ENCODE measurements at places on chromosomes 12 and 14. TPM values are rescaled to one million over a fixed set of nuclear protein-coding genes. Genes with fewer than 3 reads are reported as not detected.
A peak's percentile ranks its signal among the peaks of the same experiment; 100 is the strongest.

DNA sequence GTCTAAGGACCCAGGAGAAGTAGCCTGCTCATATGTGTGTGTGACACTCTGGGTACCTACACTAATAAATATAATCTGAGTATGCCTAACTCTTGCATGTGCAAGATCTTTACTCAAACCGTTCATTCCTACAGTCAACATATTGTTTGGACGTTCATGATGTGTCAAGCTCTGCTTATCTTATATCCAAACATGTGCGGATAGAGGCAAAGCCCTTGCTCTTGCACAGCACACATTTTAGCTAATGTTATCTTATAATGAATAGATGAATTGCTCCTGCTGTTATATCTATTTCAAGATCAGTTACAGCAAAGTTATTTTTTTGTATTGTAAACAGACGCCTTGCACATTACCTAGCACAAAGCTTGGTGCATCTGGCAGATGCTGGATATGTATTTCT, 228.4 kb upstream of the FLRT2 start:
- no peak overlapping the region for H3K27ac ChIP-seq
- H3K27me3 ChIP-seq, result no peaks in the 10 kb centered on the region
- no peaks in the 10 kb centered on the region for H3K4me1 ChIP-seq
- H3K36me3 ChIP-seq, result no peaks in the 10 kb centered on the region
- no peak overlapping the region for H3K4me3 ChIP-seq

The GATC gene
- total RNA-seq, result 29.7 TPM

GRCh38 chr14:53967606-53968005, 11.0 kb upstream of the BMP4 start:
- H3K4me3 ChIP-seq, result no peak overlapping the region
- H3K4me1 ChIP-seq, result peaks cover 21% of the 10 kb centered on the region
- no peak overlapping the region for H3K27ac ChIP-seq
- DNase-seq, result peak; percentile 6
- peaks cover 10% of the 10 kb centered on the region for H3K36me3 ChIP-seq

DNA sequence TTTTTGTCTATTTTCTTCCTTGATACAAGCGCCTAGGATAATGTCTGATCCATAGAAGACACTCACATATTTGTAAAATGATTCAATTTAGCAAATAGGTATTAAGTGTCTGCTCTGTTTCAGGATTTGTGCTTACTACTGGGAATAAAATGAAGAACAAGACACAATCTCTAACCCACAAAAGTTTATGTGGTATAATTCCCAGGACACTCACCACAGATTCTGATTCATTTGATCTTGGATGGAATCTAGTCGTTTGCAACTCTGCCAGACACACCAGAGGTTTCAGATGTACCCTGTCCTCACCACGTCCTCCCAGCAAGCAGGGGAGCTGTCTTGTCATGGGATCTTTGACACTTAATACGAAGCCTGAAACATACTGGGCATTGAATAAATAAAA, 208.3 kb downstream of the LRIG3 start:
- no peak overlapping the region for H3K27ac ChIP-seq
- DNase-seq, result no peak
- H3K36me3 ChIP-seq, result no peaks in the 10 kb centered on the region
- no peaks in the 10 kb centered on the region for H3K27me3 ChIP-seq
